G401 (cell line): ENCODE measurements at places on chromosomes 6 and 20. TPM values are rescaled to one million over a fixed set of nuclear protein-coding genes. Genes with fewer than 3 reads are reported as not detected.

- no peak for DNase-seq
Measured at GRCh38 chr6:85747666-85748065, 105.0 kb upstream of the SYNCRIP start.

Gene SNAP91
- total RNA-seq: not detected in 2 replicates

GRCh38 chr6:34928220-34928619 is 39.2 kb downstream of the ANKS1A start:
- DNase-seq: no peak

- DNase-seq: no peak
Measured at GRCh38 chr6:38346291-38347079, 293.2 kb downstream of the BTBD9 start.

GRCh38 chr6:2524090-2524489 is 226.6 kb downstream of the MYLK4 start:
- no peak for DNase-seq

Gene MUC22
- total RNA-seq: not detected in 2 replicates
